ENCODE measurements at places on chromosomes 6 and 20.

DNA sequence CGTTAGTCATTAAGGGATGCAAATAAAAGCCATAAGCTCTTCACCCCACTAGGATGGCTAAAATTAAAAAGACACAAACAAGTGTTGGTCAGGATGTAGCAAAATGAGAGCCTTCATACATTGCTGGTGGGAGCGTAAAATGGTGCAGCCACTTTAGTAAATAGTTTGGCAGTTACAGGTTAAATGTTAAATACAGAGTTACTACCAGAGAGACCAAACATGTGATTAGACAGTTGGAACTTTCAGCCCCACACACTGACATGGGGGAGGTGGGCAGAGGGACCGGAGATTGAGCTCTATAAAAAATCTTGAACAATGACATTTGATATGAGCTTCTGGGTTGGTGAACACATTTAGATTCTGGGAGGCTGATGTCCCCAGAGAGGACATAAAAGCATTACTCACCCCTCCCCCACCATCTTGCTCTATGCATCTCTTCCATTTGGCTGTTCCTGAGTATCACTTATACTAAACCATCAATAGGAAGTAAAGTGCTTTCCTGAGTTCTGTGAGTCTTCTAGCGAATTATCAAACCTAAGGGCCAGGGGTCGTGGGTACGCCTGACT is 20.4 kb upstream of the ZNF318 start:
- no peak for DNase-seq

DNA sequence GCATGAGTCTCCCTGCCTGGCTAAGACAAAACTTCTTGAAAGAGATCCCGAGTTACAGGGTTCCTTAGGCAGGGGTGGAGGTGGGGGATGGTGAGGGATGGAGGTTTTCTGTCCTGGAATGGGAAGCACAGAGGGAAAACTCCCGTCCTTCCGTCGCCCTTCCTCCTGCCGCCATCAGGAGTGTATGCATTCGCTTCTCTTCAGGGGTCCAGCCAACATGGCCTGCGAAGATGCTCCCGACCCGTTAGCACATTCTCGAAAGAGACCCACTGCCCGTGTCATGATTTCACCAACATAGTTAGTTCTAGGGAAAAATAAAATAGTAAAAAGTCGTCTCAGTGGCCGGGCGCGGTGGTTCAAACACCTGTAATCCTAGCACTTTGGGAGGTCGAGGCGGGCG is 37.1 kb downstream of the KIF25 start:
- DNase-seq = no peak

GRCh38 chr6:48973491-48973890 is 489.6 kb downstream of the MMUT start:
- DNase-seq = no peak

- DNase-seq = no peak
Measured at GRCh38 chr6:15897063-15897876, 231.6 kb upstream of the MYLIP start.

- no peak for DNase-seq
Measured at GRCh38 chr6:89690944-89691324, 52.4 kb upstream of the LYRM2 start.

DNA sequence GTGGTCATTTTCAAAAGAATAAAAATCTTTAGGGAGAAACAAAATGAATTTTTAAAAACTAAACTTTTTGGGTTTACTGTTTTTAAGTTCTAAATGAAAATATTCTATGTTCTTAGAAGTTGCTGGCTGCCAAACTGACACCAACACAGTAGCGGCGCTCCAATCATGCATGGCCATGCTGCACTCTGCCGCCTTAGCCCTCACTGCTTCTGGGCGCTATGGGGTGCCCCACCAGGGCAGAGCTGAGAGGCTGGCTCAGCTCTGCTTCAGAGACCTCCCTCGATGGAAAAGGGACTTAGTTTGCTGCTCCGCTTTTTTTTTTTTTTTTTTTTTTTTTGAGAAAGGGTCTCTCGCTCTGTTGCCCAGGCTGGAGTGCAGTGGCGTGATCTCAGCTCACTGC is 20.9 kb downstream of the EZR start:
- no peak for DNase-seq

GRCh38 chr6:112296122-112296521 is 41.8 kb upstream of the LAMA4 start:
- peak; percentile 39 for DNase-seq

GRCh38 chr20:47019121-47019824 is 124.6 kb downstream of the EYA2 start:
- DNase-seq = no peak

DNA sequence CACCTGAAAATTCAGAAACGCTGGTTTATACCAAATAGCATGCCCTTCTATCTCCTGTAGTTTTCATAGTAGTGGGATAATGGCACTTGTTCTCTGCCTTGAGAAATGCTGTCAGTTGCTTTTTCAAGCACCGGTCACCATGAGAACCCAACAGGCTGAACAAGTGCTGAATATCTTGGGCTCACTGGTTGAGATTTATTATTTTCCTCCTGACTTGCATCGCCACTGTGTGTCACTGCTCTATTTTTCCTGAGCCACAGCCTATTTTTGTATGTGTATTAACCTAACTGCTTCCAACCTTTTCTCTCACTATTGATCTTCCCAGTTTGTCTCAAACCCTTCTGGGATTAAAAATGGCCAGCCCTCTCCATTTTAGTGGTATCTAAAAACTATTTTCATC is 71.9 kb downstream of the OPN5 start:
- DNase-seq = no peak

GRCh38 chr6:165744555-165745228 is 81.7 kb upstream of the PDE10A start:
- DNase-seq = no peak

DNA sequence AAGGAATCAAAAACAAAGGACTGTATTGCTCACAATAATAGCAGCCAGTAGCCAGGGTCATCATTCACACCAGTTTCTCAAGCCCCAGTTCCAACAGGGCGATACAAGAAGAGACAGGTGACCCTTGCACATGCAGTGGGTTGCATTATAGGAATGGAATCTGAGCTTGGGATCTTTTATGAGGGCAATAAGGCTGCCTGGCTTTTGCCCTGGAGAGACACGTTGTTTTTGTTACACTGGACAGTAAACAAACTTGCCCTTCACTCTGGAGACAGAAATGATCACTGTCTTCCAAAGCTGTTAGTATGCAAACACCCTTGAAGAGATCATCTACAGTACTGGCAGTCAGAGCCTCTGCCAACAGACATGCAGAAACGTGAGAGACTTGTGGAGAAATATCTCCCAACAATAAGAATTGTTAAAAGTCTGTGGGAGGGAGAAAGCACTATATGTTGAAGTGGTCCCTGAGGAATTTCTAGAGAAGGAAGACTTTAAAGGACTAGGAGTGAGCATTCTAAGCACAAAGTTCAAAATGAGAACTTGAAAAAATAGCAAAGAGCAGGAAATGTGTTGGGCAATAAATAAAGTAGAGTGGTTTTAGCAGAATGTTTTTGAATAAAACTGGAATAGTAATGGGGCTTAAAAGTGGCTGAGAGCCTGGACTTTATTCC is 6.2 kb upstream of the COL12A1 start:
- DNase-seq = no peak

DNA sequence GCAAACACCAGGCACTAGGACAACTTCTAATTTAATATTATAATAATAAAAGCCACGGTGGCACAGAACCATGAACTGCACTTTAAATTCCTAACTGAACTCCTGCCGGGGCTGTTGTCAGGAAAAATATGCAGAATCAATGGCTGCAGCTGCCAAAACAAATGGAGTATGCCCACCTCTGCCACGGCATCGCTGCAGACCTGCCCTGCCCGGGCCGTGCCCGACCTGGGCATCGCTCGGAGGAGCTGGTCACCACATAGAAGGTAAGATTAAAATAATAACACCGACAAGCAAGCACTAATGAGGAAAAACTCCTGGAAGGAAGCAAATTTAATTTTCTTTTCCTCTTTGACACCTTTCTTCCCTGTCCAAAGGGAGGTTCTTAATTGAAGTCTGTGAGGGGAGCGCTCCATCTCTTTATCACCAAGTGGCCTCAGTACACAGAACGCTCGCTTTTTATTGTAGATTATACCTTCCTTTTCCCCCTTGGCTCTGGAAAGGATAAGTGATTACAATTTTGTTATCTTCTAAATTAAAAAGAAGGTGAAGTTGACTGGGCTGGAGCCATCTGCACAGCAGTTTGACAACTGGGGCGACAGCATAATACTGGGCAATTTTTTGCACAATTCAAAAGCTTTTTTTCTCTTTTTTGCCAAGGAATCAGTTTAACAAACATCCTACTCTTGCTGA is 351.3 kb downstream of the ZFAND3 start:
- DNase-seq = no peak

DNA sequence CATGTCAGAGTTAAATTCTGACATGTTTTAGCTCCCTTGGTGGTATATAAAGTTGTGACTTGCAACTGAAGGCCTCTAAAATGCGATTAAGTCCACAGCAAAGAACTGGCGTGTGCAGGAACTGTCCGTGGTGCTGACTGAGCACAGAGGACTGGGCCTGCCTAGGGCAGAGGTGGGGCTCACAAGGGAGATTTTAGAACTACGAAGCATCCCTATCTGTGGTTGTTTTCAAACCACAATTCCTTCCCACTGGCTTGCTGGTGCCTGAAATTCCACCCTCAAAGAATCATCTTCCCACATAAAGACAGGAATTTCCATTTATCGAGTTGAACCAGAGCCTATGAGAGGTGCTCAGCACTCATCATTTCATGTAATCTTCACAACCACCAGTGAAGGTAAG is 30.1 kb downstream of the RIMS4 start:
- peak; percentile 48 for DNase-seq

- DNase-seq = no peak
Measured at GRCh38 chr6:111920578-111920977, 47.3 kb upstream of the FYN start.

GRCh38 chr20:23231561-23232218 is 118.9 kb upstream of the NXT1 start:
- DNase-seq = peak; percentile 50

DNA sequence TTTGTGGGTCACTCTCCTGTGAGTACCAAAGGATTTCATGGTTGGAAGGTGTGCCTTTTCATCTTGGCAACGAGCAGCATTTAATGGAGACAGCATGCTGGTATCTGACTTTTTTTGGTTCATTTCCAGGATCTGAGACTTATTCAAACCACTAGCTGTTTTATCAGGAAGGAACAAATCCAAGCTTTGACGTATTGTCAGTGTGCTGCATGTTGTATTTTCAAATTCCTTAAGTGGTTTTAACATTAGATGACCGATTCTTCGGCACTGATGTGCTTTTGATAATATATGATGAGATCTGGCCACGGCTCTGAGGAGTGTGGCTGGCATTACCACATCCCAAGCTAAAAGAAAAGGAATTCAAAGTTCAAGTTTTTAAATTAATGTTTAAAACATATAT is 6.4 kb downstream of the RMND1 start:
- DNase-seq = no peak

- DNase-seq = no peak
Measured at GRCh38 chr6:147395158-147395557, 113.3 kb upstream of the SAMD5 start.

- DNase-seq = peak; percentile 88
Measured at GRCh38 chr6:159693128-159693893, at the start of gene SOD2. TSS of gene SOD2 (minus strand) at chr6:159693241. CDS start at chr6:159693167, 74 bp downstream.

- DNase-seq = no peak
Measured at GRCh38 chr6:906920-907319, 214.0 kb upstream of the EXOC2 start.

DNA sequence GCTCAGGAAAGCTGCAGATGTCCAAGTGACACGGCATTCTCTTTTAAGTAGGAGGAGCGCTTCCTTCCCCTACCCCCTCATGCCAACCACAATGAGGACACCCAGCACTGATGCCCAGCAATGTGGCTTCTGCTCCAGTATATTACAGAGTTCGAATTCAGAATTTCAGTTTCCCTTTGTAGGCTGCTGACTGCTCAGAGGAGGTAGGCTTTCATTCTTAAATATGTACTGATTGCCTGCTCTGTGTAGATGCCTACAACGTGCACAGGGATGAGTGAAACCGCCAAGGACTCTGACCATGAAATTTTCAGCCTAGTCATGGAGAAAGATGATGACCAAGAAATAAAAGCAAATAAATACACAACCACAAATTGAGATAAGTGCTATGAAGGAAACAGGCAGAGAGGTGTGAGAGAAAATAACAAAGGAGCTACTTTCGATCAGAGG is 50.9 kb upstream of the TNFAIP3 start:
- DNase-seq = no peak

DNA sequence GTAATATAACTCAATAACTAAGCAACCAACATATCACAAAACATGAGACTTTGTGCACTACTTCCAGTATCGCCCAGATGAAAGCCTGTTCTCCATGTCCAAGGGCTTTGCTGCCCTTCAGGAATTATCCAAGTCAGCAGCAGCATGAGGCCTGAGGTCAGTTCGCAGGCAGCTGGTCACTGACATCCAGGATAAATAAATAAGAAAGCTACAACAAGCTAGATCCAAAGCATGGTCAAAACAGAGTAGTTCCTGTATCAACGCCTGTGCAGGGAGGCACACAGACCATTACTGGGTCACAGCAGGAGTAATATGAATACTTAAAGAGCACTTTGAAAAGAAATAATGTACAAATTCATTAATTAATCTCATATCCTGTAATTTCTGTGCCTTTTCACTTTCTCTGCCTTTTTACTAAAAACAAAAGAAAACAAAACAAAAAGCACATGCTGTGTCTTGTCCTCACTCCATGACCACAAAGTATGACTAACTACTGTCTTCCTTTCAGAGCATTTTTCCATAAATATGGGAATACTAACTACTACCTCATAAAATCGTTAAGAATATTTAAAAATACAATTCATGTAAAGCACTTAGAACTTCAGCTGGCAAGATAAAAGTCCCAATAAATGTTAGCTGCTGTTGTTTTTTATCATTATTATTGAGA is 374.9 kb upstream of the IRAK1BP1 start:
- no peak for DNase-seq

- peak; percentile 47 for DNase-seq
Measured at GRCh38 chr6:105991561-105992314, 94.4 kb upstream of the PRDM1 start.

- DNase-seq = no peak
Measured at GRCh38 chr6:36934901-36935300, 19.6 kb upstream of the PI16 start.

- DNase-seq = no peak
Measured at GRCh38 chr6:142669471-142670351, 275.3 kb downstream of the HIVEP2 start.

Data from SW480 (cell line).